ENCODE measurements at places on chromosomes 1 and 21. TPM values are rescaled to one million over a fixed set of nuclear protein-coding genes. Genes with fewer than 3 reads are reported as not detected.

DNA sequence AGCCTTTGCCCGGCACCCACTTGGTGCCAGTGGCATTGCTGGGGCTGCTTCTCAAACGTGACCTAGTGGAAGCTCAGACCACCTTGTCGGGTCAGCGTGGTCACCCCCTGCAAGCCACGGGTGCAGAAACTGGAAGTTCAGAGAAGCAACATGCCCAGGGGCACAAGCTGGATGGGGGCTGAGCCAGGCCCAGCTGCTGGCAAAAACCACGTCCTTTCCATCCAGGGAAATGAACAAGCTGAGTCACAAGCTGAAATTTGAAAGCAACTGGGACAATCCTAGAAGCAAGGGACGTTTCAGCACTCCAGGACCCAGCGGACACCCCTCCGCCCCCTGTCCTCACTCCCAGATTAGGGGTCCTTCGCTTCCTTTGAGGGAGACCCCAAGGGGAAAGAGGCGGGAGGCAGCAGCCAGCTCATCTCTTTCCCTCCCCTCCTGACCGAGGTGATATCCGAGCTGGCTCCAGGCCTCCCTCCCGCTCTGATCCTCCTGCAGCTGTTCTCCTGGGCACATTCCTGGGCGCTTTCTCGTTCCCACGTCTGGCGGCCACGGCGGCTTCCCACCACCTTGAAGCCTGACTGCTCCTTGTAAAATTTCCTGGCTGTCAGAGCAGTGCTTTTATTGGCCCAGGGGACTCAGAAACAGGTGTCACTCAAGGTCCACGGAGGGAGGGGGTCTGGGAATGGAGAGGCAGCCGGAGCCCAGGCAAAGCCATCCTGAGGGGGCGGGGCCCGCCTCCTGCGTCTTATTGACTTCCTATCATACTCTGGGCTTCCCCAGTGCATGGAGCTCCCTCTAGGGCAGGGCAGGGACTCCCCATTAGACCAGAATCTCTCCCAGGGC lies 62.8 kb downstream of the PAX7 start:
- DNase-seq: peak; percentile 28

GRCh38 chr1:228465141-228465540 lies 22.0 kb upstream of the RNF187 start:
- no peak for DNase-seq

- DNase-seq: no peak
Measured at GRCh38 chr1:196309386-196309785, 298.9 kb downstream of the KCNT2 start.

DNA sequence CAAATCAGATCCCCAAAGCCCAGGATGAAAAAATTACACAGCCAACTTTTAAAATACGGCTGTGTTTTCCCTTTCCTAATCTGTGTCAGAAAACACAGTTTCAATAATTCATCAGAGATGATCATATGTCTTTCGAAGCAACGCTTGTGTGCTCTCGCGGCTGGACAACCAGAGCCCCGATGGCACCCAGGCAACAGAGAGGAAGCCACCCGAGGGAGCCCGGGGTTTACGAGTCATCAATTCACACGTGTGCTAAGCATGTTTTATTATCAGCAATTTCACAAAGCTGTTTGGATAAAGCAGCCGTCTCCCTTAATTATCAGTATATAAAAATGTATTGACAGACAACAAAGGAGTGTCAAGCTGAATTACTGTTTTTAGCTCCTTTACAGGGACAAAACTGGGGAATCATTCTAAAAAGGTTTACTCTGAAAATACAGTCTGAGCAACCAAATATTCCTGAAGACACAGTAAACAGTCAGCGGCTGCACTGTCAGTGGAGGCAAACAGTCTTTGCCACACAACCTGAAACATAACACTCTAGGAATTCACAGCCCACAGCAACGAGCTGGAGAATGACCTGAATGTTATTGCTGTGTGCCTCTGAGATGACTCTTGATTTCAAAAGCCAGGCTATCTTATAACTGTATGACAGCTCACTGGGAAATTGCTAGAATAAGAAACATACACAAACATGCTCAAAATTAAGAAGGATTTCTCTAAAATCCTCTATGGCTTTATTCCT lies 201.0 kb downstream of the SIPA1L2 start:
- no peak for DNase-seq

DNA sequence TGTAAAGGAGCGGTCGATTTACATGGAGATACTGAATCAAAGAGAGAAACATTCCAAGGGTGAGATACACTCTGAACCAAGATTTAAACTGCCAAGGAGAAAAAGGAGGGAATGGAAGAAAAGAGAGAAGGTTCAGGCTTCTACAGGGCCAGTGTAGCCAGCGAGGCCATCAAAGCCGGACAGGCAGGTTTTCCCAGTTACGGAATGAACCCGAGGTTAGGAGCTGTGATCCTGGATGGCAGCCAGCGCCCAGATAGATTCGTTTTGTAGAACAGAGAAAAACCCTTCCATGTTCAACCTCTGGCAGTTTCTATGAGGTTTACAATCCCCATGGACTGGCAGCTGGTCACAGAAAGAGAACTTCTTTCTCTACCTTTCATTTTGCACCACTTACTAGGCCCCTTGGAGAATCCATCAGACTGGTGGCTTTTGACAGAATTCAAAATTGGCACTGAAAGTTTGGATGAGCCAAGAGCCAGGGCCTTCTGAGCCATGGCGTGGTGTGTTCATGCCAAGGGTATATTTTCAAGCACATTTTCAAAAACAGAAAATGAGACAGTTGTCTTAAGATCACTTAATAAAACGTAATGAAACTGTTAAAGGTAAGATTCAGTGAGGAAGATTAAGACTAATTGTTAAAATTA lies 171.5 kb downstream of the RUNX1 start:
- no peak for DNase-seq

GRCh38 chr1:15248216-15248615 lies 1.2 kb downstream of the FHAD1 start:
- no peak for DNase-seq

DNA sequence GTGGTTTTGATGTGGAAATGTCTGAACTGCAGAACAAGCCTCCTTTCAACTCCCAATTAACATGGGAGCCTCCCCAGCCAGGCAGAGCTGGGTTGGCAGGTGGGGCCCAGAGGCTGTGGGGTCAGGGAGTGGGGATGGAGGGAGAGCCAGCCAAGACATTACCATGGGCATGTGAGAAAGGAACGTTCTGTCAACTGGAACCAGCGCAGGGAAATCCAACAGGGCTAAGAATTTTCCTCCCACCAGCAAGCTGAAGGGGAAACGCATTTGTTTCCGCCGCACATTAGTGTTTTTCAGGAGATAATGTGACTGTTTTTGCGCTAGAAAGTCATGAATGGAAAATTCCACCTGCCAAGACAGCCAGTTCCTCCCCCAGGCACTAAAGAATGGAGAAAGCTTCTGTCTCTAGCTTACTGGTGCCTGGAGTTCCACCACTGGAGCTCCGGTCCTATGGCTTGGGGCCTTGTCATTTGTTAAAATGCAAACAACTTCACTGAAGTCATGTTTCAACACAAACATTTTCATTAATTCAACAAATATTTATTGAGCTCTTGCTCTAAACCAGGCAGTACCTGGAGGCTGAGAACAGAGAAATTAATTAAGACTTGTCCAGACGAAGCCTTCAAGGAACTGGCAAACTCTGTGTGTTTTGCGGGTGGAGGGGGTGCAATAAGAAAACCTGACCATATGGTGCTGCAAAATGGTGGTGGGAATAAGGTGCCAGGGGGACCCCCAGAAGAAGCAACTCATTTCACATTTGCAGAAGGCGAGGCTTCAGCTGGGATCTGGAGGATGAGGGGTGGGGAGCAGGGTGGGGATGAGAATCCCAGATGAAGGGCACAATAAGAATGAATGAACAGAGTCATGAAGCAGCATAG lies 305.1 kb downstream of the MATN1 start:
- DNase-seq: no peak

- no peak for DNase-seq
Measured at GRCh38 chr1:17586172-17586964, 46.9 kb downstream of the ARHGEF10L start.

DNA sequence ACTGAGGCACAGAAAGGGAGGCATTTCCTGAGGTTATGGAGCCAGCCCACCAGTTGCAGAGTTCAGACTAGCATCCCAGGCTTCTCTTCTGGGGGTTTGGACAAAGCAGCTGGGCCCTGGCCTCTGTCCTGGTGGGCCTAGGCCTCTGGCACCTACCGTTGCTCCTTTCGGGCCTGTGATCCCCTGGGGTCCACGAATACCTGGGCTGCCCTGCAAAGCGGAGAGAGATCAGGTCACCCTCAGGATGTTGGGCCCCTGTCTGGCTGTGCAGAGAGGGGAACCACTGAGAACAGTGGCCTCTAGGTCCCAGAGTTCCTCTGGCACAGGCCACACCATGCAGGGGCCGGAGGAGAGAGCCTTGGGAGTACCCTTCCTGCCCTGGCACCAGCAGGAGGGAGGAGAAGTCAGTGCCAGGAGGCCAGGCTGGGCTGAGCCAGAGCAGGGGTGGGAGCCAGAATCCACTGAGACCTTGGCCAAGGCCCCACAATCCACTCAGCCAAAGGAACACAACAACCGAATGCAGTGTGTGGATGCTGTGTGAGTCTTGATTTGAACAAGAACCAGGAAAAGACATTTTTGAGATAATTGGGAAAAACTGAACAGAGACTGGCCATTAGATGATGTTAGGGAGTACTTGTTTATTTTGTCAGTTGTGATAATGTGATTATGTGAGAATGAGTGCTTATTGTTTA lies 8.9 kb downstream of the COL9A2 start:
- no peak for DNase-seq

- DNase-seq: no peak
Measured at GRCh38 chr1:58768971-58769808, 14.7 kb downstream of the JUN start.

DNA sequence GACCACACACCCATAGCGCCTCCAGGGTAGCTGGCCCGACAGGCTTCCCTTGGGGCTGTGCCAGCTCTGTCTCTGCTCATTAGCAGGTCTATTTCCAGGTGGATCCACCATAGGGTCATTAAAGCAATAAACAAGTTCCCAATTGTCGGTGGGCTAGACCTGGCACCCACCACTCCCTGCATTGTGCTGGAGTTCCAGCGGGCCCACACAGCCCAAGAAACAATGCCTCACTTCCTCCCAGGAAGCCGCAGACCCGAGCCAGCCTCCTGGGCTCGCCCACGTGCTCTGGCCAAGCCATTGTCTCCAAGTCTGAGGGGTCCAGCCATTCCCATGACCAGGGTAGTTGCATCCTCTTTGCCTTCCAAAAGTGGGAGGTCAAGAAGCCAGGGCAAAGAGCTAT lies 27.5 kb upstream of the SOX13 start:
- no peak for DNase-seq

DNA sequence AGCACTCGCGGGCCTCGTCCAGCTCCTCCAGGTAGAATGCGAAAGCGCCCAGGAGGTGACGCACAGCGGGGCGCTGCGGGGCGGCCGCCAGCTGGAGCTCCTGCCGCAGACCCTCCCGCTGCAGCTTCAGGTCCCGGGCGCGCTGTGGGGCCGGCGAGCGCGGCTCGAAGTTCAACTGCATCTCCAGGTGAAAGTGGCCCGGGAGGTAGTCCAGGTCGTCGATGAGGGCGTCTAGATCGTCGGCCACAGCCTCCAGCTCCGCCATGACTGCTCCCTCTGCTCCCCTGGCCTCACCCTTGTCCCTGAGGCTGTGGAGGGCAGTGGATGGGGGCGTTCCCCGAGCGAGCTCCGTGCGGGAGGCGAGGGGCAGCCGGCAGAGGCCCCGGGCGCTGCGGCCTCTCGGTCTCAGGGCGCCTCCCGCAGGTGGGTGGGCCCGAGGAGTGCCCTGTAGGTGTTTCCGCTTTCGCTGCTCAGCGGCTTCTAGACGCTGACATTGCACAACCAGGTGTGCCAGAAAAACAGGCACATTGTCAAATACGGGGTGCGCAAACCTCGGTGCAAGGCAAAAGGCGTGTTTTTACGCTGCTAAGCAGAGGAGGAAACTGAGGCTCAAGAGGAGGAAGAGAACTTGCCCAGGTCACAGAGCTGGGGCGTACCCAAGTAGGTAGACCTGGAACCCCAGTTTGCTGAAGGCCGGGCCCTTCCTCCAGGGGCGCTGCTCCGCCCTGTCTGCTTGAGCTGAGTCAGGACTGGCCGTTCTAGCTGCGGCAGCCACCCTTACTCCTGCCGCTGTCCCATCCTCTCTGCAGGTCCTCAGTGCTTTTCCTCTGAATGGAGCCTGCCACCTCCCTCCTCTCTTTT lies at the start of gene TTC22:
Gene TTC22, minus strand, starts transcription at position 425 of the 861 bp plus-strand sequence. Its CDS starts 160 bp downstream, at position 265.
- no peak for DNase-seq

GRCh38 chr1:205530116-205530515 lies 25.6 kb downstream of the CDK18 start:
- no peak for DNase-seq

Gene LIN28A
- 0.04 TPM for polyA plus RNA-seq

Gene EDN2
- 1.1 TPM for polyA plus RNA-seq

Gene PFKFB2
- 17.4 TPM for polyA plus RNA-seq

Gene DNAI4
- 14.3 TPM for polyA plus RNA-seq
